ENCODE measurements at places on chromosomes 2 and 18. TPM values are rescaled to one million over a fixed set of nuclear protein-coding genes. Genes with fewer than 3 reads are reported as not detected.
A peak's percentile ranks its signal among the peaks of the same experiment; 100 is the strongest.

DNA sequence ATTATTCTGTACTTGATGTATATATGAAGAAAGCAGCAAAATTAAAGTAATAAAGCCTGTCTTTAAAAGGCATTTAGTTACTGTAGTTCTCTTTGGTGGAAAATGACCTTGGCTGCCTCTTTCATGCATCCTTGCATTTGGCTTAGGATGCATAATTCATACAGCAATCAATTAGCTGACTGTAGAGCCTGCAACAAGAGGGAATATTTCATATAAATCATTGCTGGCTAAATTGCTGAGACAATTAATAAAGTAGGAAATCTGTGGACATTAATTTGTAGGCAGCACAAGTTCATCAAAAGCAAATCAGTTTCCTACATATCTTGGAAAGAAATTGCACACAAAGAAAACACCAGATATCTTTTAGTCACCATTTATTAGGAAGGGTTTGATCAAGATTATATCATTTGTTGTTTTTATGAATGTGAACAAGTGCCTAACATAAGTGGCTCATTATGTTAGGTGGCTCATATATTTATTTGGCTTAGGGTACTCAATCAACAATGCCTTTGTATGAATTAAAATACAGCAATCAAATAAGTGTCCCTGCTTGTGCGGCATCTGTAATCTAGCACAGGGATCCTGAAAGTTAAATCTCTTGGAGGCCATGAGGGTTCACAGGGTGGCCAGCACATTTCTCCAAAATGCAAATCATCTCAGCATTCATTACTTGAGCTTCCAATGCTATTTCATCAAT is 220.4 kb upstream of the SPOPL start:
- DNase-seq = no peak

The MYOM1 gene
- 662 TPM for total RNA-seq

- peak; percentile 15 for DNase-seq
Measured at GRCh38 chr2:589281-590130, 87.7 kb downstream of the TMEM18 start.

The NAT8 gene
- not detected for total RNA-seq

DNA sequence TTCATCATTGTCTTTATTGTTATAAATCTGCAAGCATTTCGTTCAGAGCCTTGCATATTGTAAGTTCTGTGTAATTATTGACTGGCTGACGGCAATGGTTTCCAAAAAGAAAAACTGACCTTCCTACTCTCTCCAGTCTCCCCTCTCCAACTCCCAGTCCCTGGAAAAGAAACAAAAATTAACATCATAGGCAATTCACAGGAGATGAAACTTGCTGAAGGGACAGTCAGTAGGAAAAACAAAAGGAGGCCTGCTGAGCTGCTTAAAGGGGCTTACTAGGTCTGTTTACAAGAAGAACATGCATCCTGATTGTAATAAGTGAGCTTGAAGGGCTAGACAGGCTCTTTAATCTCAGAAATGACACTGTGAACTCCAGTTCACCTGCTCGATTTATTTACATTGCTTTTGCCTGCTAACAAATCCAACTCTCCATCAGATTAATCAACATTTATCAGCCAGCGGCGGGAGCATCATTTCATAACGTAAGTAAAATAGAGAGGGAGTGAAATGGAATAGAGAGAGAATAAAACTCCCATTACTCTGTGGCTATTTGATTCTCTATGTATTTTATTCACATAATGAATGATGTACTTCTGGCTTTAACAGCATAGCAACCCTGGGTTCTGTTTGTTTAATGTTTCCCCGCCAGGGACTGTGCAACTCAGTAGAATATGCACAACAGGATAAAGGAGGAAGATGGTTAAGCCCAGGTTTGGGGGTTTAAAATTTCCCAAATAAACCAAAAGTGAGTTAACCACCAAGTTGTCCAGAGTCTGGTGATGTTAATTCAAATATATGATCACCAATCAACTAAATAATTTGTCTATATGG is 256.7 kb upstream of the SETBP1 start:
- peak; percentile 35 for DNase-seq

DNA sequence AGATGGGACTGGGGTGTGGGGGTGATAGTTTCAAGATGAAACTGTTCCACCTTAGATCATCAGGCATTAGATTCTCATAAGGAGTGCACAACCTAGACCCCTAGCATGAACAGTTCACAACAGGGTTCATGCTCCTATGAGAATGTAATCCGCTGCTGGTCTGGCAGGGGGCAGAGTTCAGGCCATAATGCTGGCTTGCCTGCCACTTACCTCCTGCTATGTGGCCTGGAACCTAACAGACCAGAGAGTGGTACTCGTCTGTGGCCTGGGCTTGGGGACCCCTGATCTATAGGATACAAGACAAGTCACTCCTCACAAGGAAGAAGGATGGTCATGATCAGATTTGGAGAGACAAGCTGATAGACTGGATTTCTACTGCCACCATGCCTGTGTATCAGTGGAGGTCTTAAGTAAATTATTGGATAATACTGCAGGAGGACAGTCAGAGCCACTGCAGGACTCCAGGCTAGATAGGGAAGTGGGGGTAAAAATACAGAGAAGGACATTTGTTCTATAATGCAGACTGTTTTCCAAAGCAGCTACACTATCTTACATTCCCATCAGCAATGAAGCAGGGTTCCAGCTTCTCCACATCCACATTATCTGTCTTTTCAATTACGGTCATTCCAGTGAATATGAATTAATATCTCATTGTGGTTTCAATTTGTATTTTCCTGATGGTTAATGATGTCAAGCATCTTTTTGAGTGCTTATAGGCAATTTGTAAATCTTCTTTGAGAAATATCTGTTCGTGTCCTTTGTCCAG is 28.8 kb upstream of the APOB start:
- DNase-seq = no peak

The GPR39 gene
- total RNA-seq = 0.10 TPM

The BBS5 gene
- total RNA-seq = 12.2 TPM

DNA sequence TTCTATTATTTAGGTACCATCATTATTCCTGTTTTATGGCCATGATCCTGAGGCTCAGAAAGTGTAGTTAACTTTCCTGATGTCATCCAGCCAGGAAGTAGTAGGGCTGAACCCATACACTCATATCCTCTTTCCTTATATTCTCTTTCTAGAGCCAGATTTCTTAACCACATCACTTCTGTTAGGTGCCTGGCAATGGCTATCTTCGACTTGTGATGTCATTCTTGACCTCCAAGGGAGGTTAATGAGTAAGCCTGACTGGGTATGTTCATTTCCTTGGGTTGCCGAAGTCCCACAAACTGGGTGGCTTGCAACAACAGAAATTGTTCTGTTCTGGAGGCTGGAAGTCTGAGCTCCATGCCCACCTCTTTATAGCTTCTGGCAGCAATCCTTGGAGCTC is 43.4 kb downstream of the ITGB6 start:
- no peak for DNase-seq

The UGT1A4 gene
- total RNA-seq = 1.6 TPM

GRCh38 chr2:190355968-190356644 is 12.7 kb downstream of the INPP1 start:
- no peak for DNase-seq

DNA sequence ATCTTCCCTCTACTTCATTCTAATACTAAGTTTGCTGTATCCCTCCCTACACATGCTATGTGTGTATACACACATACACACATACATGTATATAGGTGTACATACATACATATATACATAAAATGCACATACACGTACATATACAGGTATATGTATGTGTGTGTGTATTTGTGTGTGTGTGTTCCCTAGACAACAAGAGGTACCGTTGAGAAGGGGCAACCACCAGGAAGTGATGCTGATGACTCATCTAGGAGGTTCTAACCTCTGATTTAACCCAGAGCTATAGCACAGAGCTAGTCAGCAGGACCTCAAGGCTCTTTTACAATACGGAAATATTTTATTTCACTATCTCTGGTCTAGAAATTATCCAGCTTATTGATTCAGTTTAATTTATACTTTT is 139.2 kb downstream of the LAMA3 start:
- no peak for DNase-seq

- peak; percentile 54 for DNase-seq
Measured at GRCh38 chr2:192195548-192196418, 1.1 kb upstream of the TMEFF2 start.

DNA sequence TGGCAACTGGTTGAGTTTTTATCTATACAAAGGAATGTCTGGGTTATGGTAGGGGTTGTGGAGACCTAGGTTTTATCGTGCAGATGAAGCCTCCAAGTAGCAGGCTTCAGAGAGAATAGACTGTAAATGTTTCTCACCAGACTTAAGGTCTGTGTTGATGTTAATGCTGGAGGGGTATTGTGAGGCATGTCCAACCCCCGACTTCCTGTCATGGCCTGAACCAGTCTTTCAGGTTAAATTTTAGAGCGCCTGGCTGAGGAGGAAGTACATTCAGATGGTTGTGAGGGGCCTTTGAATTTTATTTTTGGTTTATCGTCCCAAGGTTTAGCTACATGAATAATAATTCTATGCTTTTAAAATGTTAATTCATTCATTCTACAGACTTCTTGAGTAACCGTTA is 435.1 kb downstream of the DLGAP1 start:
- DNase-seq = no peak

- DNase-seq = no peak
Measured at GRCh38 chr2:70959271-70959761, 19.1 kb upstream of the ANKRD53 start.

DNA sequence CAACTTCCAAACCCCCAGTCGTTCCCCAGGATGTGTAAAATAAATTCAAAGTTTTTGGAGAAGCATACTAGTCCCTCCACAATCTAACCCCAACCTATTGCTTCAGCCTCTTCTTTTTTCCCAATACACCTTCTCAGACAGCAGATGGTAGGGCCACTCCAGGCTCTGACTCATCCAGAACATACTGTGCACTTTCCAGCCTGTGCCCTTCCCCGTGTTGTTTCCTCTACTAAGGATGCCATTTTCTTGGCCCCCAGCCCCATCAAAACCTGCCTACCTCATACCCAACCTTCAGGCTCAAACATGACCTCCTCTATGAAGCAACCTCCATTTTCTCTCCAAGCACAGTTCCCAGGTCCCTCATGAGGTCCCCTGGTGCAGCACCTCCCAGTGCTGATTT is 669.3 kb downstream of the BCL11A start:
- no peak for DNase-seq

The RAB27B gene
- total RNA-seq = 3.7 TPM

DNA sequence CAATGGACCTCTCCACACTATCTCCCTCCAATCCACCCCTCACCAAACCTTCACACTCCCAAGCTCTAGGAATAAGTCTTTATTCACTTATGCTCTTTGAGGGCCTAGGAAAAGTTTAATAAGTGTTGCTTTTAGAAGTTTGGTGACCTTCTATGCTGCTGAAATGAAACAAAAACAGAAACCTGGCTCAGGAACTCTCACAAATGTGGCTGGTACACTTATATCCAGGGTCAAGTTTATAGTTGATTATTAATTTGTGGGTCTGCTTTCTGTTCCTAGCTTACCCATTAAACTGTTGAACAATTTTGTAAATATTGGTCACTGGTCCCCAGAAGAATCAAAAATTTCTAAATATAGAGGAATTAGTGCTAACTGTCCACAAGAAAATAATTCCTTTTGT is 14.2 kb upstream of the ANKRD44 start:
- DNase-seq = no peak

The FEV gene
- total RNA-seq = not detected

The ABCG8 gene
- not detected for total RNA-seq

DNA sequence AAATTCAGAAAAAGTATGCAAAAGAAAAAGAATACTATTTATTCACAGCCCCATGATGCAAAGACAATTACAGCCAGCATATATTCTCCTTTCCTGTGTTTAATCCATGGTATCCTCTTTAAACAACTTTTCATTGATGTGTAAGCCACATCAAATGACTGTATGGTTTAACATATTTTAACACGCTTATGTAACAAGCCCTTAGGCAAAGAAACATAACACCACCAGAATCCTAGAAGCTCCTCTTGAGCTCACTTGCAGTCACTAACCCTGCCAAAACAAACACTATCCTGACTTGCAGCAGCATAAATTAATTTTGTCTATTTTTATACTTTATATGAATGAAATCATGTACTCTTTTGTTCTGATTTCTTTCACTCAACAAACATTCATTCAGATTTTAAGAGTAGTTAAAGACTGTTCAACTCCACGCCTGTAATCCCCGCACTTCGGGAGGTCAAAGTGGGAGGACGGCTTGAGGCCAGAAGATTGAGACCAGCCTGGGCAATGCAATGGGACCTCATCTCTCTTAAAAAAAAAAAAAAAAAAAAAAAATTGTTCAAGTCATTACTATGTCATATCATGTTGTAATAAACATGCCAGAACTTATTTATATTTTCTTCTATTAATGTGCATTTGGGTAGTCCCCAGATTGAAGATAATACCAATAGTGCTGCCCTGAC is 226.3 kb downstream of the NBAS start:
- peak; percentile 57 for DNase-seq

DNA sequence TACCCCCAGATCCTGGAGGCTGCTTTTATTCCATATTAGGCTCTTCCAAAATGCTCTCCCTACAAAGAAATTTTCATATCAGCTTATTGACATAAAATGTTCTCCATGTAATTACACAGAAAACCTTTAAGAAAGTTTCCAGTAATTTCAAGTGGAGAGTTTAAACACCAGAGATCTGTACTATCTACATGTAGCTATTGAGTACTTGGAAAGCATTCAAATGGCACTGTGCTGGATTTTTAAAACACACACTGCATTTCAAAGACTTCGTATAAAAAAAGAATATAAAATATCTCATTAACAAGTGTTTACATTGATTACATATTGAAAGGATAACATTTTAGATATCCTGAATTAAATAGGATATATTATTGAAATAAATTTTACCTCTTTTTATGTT is 182.4 kb upstream of the ZNF521 start:
- DNase-seq = no peak

The GDF7 gene
- total RNA-seq = 0.82 TPM

DNA sequence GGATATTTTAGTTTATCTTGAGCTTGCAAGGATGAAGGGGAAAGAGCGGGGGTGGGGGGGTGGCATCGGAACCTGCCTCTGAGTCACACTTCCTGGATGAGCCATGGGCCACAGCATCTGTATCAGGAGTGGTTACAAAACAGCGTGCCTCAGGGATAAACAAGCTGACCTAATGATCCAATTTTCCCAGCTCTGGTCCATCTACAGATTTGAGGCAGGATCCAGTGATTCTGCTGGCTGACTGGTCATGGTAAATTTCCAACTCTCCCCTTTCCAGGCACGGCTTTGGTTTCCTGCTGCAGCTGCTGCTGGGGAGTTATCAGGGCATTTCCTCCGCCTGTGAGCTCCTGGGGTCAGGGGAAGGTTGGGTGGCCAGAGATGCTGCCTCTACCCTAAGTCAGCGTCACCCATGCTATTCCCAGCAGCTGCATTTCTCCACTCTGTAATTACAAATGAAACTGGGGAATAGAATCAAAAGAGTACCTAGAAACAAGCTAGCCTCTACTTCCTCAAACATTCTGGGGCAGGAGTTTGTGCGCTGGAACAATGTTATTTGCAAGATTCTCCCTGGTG is 4.7 kb upstream of the HPCAL1 start:
- DNase-seq = peak; percentile 69

DNA sequence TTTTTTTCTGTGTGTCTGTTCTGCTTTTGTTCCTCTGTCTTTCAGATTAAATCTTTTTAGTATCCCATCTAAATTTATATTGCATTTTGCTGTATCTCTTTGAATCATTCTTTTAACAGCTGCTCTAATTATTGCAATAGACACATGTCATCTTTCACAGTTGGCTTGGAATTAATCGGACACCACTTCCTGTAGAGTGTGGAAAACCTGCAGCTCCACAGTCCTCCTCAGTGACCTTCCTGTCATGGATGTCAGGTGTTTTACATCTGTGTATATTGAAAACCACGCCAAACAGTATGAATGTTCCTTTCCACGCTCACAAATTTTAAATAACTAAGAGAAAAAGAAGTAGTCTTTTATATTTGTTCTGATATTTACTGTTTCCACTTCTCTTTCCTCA is 135.3 kb downstream of the PXDN start:
- DNase-seq = no peak

Measured in tongue (tissue), 3 donors.